T-helper 9 cell (primary cell): ENCODE measurements at places on chromosomes 2 and 18.
A peak's percentile ranks its signal among the peaks of the same experiment; 100 is the strongest.

DNA sequence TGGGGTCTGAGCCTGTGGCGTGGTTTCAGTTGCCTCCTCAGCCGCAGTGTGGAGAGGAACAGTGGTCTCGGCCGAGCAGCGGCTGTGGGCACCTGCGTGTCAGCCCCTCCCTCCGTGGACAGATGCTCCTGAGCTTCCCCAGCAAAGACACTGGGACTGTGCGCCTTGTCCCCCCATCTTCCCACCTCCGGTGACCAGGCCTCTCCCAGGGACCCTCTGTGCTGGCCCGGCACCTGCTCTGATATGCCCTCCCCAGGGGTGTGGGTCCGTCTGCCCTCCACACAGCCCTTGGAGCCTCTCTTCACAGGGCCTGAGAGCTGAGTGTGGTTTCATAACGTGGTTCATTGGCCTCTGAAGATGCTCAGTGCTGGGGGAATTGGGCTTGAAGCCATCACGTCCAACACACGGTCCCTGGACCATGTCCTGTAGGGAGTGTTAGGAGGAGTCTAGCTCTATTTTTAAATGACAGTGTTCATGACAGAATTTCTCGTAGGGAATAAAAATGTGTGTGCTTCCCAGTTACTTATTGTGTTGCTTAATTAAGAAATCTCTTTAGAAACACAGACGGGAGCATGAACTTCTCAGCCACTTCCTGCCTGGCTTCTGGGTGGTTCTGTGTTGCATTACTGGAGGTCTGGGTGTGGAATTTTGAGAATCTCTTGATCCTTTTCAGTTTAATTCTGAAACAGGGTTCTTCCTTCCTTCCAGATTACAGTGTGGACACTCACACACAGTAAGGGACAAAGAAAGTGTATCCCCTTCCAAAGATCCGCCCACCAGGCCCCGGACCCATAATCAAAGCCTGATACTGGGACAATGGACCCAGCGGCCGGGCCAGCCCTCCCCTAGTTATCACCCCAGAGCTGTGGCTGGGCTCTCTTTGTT, 110.7 kb downstream of the NFATC1 start:
- DNase-seq = no peak

- DNase-seq = no peak
Measured at GRCh38 chr2:230898016-230898712, 26.9 kb downstream of the GPR55 start.

DNA sequence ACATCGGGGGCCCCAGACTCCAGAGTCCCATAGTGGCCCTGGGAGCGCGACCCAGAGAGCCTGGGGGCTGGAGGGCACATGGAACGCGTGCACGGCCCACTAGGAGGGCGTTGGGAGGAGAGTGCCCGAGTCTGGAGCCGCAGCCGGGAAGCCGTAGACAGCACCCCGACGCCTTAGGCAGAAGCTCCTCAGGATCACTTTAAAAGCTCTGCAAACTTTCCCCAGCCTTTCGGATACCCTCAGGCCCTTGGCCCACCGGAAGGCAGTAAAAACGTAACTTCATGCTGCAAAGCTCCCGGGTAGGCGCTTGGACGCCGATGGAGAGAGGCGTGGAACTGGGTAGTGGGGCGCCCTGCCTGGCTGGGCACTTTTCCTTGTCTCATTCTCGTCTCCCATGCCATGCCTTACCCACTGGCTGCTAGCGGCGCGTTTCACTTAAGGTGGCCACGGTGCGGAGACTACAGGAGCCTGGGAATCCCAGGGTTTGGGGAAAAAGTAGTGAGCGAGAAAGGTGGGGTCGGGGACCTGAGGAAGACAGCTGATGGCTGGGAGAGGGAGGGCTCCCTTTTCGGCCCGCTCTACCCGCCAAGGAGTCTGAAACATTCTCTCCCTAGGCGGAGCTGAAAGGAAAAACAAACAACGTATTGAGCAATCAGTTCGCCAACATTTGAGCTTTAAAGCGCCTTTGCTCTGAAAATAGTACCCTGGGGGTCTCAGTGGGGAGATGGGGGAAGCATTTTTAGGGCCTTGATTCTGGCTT, 141.8 kb downstream of the MEIS1 start:
- no peak for DNase-seq

DNA sequence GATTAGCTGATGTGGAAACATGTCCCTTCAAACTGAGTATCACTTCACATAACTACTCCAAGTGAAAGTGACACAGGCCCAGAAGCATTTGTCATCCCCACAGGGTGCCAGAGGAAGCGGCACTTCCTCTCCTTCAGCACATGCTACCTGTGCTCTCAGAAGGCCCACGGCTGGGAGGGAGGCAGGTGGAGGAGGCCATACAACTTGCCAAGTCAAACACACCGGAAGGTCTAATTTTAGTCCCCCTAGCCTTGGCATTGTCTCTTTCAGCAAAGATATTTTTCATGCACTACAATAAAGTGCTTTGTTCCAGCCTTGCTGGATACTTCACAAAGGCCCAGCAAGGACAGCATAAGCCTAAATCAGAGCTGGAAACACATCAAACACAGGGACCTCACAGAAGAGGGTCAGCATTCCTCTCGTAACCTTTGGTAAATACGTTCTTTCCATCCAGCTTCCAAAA, 38.0 kb downstream of the VSNL1 start:
- DNase-seq = no peak

- no peak for DNase-seq
Measured at GRCh38 chr2:24253303-24253919, 78.6 kb downstream of the FAM228A start.

- no peak for DNase-seq
Measured at GRCh38 chr2:239318790-239319661, 81.8 kb downstream of the HDAC4 start.

- no peak for DNase-seq
Measured at GRCh38 chr18:52333860-52334259, 6.1 kb upstream of the DCC start.

DNA sequence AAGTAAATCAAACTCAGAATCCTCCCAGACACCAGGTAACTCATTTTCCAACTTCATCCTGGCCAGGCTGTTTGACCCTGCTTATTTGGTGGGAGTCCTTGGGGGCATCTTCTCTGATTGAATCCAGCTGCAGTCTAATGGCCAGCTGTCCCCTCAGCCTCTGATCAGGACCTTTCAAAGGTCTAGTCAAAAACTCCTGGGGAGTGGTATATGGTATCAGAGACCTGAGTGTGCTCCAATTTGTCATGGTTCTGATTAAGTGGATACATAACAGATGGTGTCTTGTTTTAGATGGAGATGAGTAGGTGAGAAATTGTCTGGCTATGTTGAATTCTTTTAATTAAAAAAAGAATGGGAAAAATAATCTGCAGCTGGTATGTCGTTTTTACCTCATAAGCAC, 842.6 kb upstream of the ACVR2A start:
- no peak for DNase-seq

GRCh38 chr2:121828281-121828731, 72.9 kb downstream of the TSN start:
- DNase-seq = no peak

- no peak for DNase-seq
Measured at GRCh38 chr2:97005353-97005752, 19.0 kb upstream of the FAM178B start.

GRCh38 chr2:32064021-32064601, 755 bp downstream of the SPAST start:
- no peak for DNase-seq

DNA sequence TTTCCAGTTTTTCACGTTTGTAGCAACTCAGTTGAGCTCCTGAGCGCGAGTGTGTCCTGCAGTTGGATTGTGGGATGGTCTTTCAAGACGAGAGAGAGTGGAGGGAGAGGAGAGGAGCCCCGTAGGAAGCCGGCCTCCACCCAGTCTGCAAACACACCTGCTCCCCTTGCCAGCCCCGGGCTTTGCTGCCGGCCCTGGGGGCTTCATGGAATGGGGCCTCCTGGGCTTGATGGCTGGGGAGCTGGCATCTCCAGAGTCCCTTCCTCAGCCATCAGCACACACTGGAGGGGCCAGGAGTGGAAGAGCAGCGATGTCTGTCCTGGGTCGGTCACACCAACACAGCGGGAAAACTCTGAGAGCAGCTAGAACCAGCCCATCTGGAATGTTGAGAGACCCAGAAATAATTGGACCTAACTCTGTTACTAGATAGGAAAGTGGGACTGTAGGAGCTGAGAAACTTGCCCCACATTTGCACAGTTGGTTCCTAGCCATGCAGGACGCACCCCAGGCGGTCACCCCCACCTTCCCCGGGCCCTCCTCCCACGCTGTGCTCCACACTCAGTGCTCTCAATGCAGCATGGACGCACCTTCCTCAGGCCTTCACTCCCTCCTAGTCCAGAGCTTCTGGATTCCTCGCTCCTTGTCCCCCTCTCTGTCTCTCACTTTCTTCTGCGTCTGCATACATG, 69.6 kb downstream of the PTGR3 start:
- no peak for DNase-seq

GRCh38 chr2:10022966-10023662, 20.2 kb upstream of the KLF11 start:
- DNase-seq = no peak

DNA sequence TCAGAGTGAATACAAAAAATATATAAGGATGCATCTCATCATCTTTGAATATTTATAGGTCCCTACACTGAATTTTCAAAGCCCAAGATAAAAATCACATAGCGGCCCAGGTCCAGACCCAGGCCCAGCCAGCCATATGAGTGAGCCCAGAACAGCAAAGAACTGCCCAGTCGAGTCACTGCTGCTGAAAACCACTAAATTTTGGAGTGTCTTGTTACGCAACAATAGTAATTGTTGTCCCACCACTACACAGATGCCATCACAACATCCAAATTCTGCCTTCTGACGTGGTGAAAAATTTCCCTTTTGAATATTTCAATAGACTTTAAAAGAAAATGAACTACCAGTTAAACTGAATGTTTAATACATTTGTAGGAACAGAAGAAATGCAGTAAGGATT, 5.7 kb downstream of the C18orf32 start:
- no peak for DNase-seq

GRCh38 chr2:240672701-240673190, 9.9 kb downstream of the AQP12B start:
- DNase-seq = no peak

GRCh38 chr2:79219383-79219988, 59.9 kb upstream of the REG3A start:
- no peak for DNase-seq

GRCh38 chr2:160657196-160657595, 163.6 kb upstream of the RBMS1 start:
- no peak for DNase-seq

GRCh38 chr2:135965756-135966155, 19.7 kb downstream of the DARS1 start:
- DNase-seq = no peak

- no peak for DNase-seq
Measured at GRCh38 chr2:158497486-158497885, 40.7 kb downstream of the PKP4 start.

GRCh38 chr2:163466331-163467250, 269.2 kb downstream of the FIGN start:
- DNase-seq = no peak

DNA sequence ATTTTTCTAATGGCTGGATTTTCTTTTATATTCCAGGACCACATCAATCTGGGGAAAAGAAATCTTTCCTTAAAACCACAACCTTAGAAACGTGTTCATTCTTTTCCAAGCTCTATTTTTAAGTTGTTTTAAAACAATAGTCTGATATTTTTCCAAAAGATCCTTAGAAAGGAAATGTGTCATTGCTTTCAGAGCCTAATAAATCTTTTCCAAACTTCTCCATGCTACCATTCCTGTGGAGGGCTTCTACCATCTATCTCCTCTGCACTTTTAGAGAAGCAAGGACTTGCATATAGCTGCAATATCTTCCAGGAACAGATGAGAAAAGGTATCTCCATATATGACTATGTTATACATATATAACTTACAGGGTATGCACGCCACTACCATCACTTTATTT, 21.2 kb downstream of the WDFY1 start:
- no peak for DNase-seq

GRCh38 chr2:64426183-64426952, 27.6 kb upstream of the LGALSL start:
- DNase-seq = no peak

DNA sequence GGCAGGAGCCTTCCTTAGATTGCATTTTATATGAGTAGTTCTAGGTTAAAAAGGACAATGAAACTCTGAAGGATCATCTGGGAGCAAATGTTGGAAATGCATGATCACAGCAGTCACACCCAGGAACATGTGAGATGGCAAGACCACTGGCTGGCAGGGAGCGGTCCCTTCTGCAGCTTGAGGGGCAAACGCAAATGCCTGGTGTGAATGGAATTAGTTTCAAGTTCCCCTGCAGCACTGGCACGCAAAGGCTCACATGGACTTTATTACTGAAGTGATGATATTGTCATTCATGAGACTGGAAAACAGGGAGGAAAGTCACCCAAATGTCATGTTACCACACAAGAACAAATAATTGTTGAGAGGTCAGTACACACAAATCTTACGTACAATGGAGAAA, 223.3 kb downstream of the FBXO15 start:
- no peak for DNase-seq

GRCh38 chr2:88845772-88846661, 154.5 kb downstream of the RPIA start:
- DNase-seq = no peak

DNA sequence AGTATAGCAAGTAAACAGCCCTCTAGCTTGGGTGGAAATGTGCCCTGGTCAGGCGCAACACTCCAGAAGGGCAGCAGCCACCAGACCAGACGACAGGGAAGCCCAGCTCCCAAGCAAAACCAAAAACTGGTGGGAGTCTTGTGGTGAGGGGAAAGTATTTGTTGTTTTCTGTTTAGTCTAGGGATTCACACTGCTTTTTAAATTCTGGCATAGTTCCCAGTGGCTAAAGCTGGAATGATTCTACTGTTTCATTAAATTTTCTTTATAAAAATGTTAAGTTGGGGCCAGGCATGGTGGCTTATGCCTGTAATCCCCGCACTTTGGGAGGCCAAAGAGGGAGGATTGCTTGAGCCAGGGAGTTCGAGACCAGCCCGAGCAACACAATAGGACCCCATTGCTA, 38.5 kb downstream of the MERTK start:
- no peak for DNase-seq

DNA sequence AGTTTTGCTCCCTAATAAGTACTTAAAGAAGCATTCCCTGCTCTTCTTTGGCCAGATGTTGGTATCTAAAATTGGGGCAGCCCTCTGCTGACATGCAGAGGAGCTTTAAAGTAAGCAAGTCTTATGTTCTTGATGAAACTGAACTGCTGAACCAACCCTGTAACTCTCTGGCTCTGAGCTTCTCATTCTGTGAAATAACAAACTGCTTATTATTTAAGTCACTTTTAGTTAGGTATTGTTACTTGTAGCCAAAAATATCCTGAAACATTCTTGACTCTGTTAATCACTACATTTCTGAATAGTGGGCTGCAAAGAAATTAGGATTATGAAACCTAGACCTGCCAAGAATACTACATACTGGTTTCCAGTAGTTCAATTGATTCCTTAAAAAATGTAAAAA, 15.5 kb downstream of the PPP3R1 start:
- DNase-seq = no peak

GRCh38 chr2:234496055-234496834, 636 bp downstream of the ARL4C start:
- DNase-seq = peak; percentile 31
